ENCODE measurements at places on chromosomes 12 and 14.

- DNase-seq: no peak
Measured at GRCh38 chr14:92143962-92144361, 22.2 kb downstream of the CPSF2 start.

DNA sequence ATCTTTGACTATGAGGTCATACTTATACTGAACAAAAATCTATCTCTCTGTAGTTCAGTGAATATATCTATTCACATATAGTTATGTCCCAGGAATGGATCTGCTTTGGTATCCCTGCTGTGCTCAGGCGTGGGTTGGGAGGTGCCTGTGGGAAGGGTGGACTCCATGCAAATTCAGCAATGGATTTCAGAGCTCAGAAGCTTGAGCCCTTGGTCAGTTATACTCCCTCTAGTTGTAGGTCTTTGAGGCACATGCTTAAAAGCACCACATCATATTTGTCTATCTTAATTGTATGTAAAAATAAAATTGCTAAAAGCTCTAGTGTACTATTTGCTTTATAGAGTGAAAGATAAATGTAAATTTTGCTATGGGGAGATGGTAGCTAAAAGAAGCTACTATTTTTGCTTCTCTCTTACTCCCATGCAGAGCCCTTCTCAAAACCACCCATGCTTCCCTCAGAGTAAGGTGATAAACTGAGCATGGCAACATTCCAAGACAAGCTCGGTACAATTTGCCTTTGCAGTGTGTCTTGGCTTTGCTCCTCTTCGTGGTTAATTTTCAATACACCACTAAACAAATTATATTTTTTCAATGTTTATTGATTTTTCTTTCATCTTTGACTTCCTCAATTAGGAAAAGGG is 54.9 kb downstream of the SLC16A7 start:
- DNase-seq: peak; percentile 54

DNA sequence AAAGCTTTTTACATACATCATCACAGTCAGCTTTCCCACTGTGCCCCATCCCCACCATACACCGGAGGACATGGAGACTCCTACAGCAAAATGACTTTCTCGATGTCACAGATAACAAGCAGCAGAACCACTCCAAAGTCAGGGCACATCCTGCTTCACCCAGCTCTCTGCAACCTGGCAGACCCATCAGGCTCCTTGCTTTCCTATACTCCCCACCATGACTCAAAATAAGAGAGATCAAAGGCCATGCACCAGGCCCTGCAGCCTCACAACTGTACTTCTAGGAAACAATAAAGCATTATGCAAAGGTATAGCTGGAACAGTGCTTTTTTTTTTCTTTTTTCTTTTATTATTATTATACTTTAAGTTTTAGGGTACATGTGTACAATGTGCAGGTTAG is 187.4 kb downstream of the DPF3 start:
- no peak for DNase-seq

DNA sequence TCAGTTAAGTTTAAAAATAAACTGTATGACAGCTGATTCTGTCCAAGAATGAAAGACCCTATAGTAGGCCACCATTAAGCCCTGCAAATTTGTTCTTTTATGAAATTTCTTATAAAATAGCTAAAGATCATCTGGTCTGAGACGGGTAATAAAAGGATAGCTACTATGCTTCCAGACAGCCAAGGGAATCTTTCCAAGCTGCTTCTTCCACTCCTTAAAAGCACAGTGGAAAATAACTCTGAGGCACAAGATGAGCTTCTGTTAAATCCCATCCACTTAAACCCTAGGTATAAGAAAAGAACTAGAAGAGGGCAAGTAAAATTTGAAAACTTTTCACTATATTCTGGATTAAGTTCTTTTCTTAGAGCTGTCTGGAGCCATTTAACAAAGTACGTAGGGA is 194.3 kb downstream of the CAPZA3 start:
- DNase-seq: no peak

- DNase-seq: no peak
Measured at GRCh38 chr14:68492381-68493151, 300.3 kb downstream of the ZFP36L1 start.

GRCh38 chr14:104375551-104376201 is 203.9 kb upstream of the C14orf180 start:
- no peak for DNase-seq

- no peak for DNase-seq
Measured at GRCh38 chr12:48003226-48004052, 837 bp downstream of the COL2A1 start.

DNA sequence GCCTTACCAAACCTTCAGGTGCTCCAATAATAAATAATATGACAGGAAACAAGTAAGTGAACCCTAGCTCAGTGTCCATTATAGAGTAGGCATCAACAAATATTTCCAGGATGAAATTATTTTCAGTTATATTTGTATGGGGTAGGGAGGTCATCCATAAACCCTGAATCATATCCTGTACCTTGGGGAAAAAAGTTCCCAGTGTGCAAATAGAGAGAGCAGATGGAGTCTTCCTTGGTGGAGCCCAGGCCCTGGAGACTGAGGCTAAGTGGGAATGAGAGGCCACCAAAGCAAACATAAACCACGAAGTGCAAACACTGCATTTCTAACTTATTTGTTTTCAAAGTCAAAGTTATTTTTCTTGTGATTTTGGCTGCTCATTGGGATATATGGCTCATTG is 8.5 kb upstream of the ERP27 start:
- DNase-seq: no peak

DNA sequence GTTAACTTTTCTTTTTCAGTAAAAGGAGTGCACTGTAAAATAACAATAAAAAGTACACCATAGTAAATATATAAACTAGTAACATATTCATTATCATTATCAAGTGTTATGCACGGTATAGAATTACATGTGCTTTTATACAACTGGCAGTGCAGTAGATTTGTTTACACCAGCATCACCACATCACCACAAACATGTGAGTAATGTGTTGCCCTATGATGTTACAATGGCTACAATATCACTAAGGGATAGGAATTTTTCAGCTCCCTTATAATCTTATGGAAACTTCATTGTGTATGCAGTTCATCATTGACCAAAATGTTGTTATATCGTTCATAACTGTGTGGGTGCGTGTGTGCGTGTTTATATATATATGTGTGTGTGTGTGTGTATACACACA is 23.5 kb upstream of the NEDD1 start:
- no peak for DNase-seq

DNA sequence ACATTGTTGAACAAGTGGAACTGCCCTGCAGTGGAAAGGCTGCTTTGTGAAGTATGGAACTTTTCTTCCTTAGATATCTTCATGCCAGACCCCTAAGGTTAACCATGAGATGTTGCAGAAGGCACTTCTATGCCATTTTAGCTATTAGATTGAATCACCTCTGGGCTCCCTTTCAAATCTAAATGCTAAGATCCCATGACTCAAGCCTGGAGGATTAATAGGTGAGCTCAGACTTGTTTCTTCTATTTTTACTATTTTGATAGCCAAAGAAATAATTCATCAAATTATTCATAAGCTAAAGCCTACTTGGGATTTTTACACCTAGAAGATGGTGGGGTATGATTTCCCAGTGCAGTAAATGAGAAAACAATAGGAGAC is 64.3 kb downstream of the DAD1 start:
- DNase-seq: no peak

- no peak for DNase-seq
Measured at GRCh38 chr12:130480887-130481286, 143.2 kb downstream of the PIWIL1 start.

DNA sequence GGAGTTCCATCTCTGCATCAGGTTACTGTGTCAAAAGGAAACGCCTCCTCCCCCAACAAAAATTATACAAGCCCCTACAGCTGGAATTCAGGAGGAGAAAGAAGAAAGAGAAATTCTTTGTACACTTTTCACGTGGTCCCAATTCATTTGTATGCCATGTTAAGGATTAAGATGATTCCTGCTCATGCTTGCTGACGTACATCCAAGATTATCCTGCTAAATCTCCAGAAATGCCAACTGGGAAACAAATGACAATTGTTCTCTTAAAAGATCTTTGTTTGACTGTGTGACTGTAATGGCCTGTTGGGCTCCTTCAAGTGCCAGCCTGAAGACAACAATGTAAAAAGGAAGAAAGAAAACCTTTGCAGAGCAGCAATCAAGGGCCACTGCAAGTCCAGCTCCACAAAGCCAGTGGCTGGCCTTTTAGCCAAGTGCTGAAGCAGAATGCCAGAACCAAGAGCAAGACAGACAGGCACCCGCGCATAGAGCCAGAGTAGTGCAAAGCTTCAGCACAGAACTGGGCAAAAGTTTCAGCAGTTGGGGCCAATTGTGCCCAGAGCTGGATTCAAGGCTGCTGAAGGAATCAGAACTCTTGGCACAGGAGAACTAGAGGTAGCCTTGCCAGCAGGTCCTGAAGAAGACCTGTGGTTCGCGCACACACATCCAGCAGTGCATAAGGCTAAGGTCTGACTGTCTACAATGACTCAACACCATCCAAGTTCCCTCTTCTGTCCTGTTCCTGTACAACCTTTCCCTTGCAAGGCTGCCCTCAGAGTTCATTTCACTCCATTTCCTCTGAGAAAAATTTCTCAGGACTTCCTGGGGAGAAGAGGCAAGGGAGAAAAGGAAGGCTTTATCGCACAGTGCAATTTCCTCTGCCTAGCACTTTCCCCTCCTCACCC is 209.7 kb upstream of the BMP4 start:
- no peak for DNase-seq

DNA sequence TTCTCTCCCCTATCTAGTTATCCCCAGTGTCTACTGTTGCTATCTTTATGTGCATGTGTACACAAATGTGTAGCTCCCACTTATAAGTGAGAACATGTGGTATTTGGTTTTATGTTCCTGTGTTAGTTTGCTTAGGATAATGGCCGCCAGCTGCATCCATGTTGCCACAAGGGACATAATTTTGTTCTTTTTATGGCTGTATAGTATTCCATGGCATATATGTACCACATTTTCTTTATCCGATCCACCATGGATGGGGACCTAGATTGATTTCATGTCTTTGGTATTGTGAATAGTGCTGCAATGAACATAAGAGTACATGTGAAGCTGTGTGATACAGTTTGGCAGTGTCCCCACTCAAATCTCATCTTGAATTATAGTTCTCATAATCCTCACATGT is 218.1 kb downstream of the KSR2 start:
- DNase-seq: no peak

- no peak for DNase-seq
Measured at GRCh38 chr14:52023518-52023917, 34.2 kb downstream of the RTRAF start.

GRCh38 chr14:47392326-47392725 is 283.1 kb downstream of the MDGA2 start:
- no peak for DNase-seq

DNA sequence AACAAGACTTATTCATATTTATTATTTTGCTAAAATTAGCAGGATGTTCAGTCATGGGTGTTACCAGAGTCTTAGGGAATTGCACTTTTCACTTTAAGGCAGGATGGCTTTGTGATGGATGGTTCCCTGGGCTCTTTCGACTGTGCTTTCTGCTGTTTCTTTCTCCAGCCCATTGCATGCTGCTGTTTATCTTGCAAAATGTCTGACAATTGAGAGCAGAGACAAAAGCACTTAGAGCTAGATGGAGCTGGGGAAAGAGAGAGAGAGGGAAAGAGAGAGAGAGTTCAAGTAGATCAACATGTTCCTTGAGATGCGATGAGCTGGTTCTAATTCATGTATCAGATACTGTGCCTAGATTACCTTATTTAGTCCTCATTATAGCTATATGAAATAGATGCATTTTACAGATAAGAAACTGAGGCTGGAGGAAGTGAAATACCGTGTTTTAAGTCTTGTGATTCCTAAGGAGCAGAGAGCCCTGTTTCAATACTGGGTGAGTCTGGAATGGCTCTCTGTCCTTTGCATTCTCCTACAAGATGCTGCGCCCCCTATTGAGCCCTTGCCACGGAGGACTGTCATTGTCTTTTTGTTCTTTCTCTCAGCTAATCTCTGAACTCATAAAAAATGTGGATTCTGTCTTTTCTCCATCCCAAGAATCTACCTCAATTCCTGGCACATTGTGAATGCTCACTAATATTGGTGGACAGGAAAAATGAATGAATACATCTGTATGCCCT is 227.9 kb downstream of the ALG10B start:
- no peak for DNase-seq

- DNase-seq: no peak
Measured at GRCh38 chr12:1993341-1993740, 10.9 kb downstream of the DCP1B start.

All from hematopoietic multipotent progenitor cell treated with erythropoietin and hydrocortisone succinate and interleukin-3 and kit ligand, for 8 days (in vitro differentiated cells).